B cell (primary cell): ENCODE measurements at places on chromosomes 7 and 10. TPM values are rescaled to one million over a fixed set of nuclear protein-coding genes. Genes with fewer than 3 reads are reported as not detected.

- DNase-seq: no peak
Measured at GRCh38 chr7:8211725-8212096, 50.3 kb downstream of the ICA1 start.

DNA sequence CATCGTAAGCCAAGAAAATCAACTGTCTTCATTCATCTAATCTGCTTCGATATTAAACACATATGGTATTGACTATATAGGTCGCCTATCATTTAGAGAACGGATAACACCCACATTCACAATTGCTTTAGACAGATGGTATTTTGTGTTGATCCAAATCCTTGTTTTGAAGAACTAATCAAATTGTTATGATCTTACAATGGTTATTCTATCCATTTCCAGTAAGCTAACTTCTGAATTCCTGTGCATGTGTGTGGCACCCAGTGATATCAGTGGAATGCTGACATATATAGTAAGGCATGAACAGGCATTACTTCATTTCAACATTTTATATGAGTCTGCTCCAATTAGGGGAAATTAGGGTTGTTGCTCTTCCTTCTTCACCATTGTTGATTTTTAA, 98.8 kb downstream of the SEMA3E start:
- no peak for DNase-seq

Gene TMEM139
- not detected in 2 replicates for total RNA-seq

Gene C10orf90
- total RNA-seq: not detected in 2 replicates

GRCh38 chr10:123997486-123998196, 95.8 kb downstream of the CHST15 start:
- DNase-seq: peak; percentile 21

DNA sequence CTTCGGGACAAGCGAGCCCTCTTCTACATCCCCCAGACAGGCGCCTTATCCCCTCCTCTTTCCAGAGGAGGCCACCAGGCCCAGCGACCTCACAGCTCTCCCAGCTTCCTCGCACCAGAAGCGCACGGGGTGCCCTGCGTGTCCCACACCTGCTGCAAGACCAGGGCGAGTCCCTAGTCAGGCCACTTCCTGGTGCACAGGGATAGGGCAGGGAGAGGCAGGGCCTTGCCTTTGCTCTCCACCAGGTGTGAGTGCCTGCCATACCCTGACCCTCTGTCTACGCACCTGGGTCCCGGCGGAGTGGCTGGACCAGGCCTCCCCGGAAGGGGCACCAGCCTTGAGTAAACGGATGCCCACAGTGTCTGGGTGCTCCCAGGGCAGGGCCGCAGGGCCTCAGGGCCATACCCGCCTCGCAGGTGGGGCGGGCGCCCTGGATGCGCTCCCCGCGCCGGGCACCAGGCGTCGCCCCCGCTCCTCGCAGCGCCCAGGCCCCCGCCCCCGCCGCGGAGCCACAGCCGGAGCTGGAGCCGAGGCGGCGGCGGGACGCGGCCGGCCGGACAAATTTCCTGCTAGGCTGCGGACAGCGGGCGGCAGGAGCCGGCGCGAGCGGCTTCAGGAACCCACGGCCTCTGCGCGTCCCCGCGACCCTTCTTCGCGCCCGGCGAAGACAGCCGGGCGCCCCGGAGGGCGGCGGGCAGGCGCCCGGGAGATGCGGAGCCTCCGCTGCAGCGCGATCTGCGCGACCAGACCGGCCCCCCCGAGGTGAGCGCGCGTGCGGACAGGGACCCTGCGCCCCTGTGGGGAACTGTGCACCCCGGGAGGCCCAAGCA, at the start of gene PTPRE:
Gene PTPRE (plus strand): TSS at position 556 of the 830 bp plus-strand sequence. CDS start 133,779 bp downstream, outside the sequence.
- DNase-seq: peak; percentile 78

DNA sequence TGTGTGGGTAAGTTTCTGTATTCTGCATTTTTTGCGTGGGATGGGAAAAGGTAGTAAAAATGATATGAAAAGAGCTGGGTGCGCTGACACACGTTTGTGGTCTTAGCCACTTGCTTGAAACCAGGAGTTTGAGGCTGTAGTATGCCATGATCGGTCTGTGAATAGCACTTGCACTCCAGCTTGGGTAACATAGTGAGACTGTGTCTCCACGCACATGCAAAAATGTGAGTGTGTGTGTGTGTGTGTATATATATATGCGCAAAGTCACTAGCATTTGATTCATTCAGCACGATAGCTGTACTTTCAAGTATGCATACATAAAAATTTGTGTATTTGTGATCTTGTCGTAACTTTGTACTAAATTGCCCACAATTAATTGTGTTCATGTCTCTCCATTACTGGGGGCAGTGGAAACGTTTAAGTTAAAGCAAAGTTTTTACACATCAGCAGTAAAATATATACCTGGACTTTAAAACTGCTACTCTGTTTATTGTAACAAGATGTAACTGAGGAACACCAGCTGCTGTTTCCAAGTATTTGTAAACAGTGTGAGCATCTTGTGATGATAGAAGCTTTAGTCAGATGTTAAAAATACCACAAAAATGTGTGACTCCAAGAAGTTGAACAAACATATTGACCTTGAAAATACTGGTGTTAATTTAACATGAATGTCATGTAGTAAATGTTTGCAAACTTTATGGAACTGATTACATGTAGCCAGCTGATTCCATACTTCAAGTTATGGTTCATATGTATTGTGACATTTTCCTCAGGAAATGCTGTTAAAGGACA, 1.6 kb downstream of the ZRANB1 start:
- DNase-seq: no peak

Gene NEURL1
- total RNA-seq: 0.30 and 0.46 TPM in 2 replicates

DNA sequence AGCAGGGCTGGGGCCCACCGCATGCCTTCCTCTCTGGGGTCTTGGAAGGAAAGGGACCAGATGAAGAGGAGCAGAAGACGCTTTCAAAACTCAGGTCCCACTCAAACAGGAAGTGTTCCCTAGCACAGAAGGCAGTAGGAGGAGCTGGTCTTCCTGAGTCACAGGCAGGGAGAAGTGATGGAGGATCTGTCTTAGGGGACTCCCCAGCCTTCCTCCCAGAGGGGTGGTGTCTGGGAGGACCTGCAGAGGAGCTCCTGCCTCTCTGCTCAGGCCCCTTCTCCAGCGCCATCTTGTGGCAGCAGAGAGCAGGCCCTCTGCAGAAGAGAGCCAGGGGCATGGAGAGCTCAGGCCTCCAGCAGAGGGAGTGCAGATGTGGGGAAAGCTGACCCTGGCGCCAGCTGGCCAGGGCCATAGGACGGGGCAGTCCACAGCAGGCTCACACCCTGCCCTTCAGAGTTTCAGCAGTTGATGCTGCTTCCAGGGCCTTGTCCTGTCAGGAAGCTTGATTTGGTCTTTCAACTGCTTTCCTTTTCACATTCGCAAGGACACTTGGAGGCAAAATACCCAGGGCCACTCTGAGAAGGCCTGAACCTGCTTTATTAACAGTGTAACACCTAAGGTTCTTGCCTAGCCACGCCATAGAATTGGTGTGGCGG, 62.2 kb upstream of the TARP start:
- DNase-seq: peak; percentile 86

GRCh38 chr10:87072449-87072848, 22.2 kb downstream of the GLUD1 start:
- no peak for DNase-seq

GRCh38 chr7:2181077-2181854, 51.5 kb downstream of the MAD1L1 start:
- no peak for DNase-seq

Gene ADO
- 18.4 and 19.1 TPM in 2 replicates for total RNA-seq

DNA sequence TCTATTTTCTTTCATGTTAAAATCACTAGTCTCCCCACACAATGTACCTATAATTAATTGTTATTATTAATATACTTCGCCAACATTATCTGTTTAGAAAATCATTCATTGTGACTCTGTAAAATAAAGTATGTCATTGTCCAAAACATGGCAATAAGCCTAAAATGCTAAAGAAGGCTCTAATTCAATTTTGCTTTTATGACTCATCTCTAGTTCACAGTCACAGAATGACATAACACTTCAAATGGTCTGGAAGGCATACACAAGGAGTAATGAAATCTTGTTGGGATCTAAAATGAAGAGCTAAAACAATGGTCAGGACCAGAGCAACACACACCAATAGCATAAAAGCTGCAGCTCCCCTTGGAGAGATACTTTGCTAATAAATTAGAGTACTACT, 505.8 kb downstream of the GPAM start:
- DNase-seq: no peak

DNA sequence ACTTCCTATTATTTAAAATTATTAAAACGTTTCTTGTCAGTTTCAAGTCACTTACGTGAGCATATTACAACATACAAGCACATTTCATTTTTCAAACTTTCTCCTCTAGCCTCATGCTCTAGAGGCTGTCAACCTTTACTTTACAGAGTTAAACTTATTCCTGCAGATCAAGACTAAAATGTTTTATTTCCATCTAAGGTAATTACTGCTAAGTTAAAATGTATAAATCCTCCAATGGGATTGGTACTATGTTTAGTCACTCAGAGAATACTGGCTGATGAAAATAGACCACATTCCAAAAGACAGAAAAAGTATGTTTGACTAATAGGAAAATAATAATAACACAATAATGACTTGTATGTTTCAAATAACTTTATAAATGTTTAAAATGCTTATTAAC, 8.4 kb upstream of the TRDMT1 start:
- no peak for DNase-seq

- no peak for DNase-seq
Measured at GRCh38 chr7:158186864-158187693, 400.5 kb downstream of the PTPRN2 start.
